ENCODE measurements at places on chromosomes 5 and 9. TPM values are rescaled to one million over a fixed set of nuclear protein-coding genes. Genes with fewer than 3 reads are reported as not detected.
A peak's percentile ranks its signal among the peaks of the same experiment; 100 is the strongest.

GRCh38 chr5:1108865-1109174, 3.0 kb downstream of the SLC12A7 start:
- H3K27ac ChIP-seq: no peak overlapping the region
- DNase-seq: no peak
- no peak overlapping the region for H3K4me3 ChIP-seq
- H3K27me3 ChIP-seq: no peaks in the 10 kb centered on the region
- H3K4me1 ChIP-seq: peaks cover 10% of the 10 kb centered on the region
- no peaks in the 10 kb centered on the region for H3K36me3 ChIP-seq

- DNase-seq: no peak
- H3K36me3 ChIP-seq: no peaks in the 10 kb centered on the region
- no peak overlapping the region for H3K4me3 ChIP-seq
- no peaks in the 10 kb centered on the region for H3K4me1 ChIP-seq
- H3K27ac ChIP-seq: no peak overlapping the region
- no peaks in the 10 kb centered on the region for H3K27me3 ChIP-seq
These were observed 147.6 kb downstream of the COL23A1 start for GRCh38 chr5:178442405-178443257.

DNA sequence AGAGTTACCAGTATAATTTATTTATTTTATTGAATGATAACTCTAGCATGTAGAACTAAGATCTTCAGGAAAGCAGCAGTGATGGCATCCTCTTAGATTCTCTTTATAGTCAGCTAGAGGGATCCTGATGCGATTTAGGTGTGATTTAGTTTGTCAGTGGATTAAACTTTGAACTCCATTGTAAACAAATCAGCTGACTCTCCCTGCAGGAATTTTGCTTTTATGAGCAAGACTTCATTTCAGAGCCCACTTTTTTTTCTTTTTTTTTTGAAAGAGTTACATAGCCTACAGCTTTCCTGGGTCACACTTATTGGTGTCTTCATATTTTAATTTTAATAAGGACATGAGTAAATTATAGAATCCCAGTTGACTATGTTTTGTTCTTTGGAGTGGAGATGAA, 93.8 kb upstream of the SEMA6A start:
- H3K36me3 ChIP-seq: no peaks in the 10 kb centered on the region
- H3K4me3 ChIP-seq: no peak overlapping the region
- H3K27ac ChIP-seq: no peak overlapping the region
- no peak for DNase-seq

DNA sequence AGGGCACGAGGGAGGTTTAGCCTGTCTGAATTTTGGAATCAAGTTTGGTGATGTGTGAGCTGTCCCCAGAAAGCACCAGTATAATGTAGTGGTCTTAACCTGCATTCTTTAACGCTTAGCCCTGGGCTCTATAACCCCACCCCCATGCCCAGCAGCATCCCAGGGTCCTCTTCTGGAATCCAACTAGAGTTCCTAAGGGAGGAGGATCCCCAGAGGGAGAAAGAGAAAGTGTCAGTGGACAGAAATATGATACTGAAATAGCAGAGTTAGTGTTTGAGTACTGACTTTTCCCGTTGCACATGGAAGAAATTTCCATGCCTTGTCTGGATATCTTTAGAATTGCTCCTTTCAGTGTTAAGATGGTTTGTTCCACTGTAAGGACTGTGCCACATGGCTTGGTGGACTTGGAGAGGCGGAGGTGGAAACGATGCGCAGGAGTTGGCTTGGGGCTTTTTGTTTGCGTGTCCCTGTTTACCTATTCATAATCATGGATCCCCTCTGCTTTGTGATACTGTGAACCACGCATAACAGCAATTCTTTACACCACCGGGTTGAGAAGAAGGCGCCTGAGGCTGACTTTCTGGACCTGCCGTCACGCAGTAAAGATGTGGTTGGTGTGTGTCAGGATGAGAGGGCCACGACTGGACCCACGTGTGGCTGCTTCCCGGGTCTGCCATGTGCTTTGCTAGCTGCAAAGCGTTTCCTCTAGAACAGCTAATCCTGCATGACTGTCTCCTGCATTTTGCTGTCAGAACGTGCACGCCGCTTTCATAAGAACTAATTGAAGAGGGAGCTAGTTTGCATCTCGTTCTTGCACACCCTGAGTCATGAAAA, 142.3 kb downstream of the SMARCA2 start:
- H3K27me3 ChIP-seq: no peaks in the 10 kb centered on the region
- H3K4me1 ChIP-seq: peaks cover 2% of the 10 kb centered on the region
- peak overlapping the region; percentile 32 for H3K27ac ChIP-seq
- DNase-seq: peak; percentile 43
- peak overlapping the region; percentile 36 for H3K4me3 ChIP-seq

GRCh38 chr9:106916466-106917235, 53.7 kb downstream of the ZNF462 start:
- no peak overlapping the region for H3K27ac ChIP-seq
- peaks cover 17% of the 10 kb centered on the region for H3K4me1 ChIP-seq
- no peak overlapping the region for H3K4me3 ChIP-seq
- no peak for DNase-seq
- H3K27me3 ChIP-seq: no peaks in the 10 kb centered on the region
- H3K36me3 ChIP-seq: no peaks in the 10 kb centered on the region

GRCh38 chr5:109451146-109451545, 41.4 kb upstream of the PJA2 start:
- no peaks in the 10 kb centered on the region for H3K4me1 ChIP-seq
- no peak overlapping the region for H3K27ac ChIP-seq
- H3K36me3 ChIP-seq: no peaks in the 10 kb centered on the region
- DNase-seq: no peak
- H3K4me3 ChIP-seq: no peak overlapping the region
- no peaks in the 10 kb centered on the region for H3K27me3 ChIP-seq

- H3K36me3 ChIP-seq: no peaks in the 10 kb centered on the region
- no peak overlapping the region for H3K27ac ChIP-seq
- no peaks in the 10 kb centered on the region for H3K4me1 ChIP-seq
- no peaks in the 10 kb centered on the region for H3K27me3 ChIP-seq
These were observed 51.8 kb upstream of the FOXE1 start for GRCh38 chr9:97801180-97801579.

GRCh38 chr5:111602817-111603445, 90.6 kb upstream of the STARD4 start:
- H3K4me1 ChIP-seq: no peaks in the 10 kb centered on the region
- no peak overlapping the region for H3K4me3 ChIP-seq
- DNase-seq: no peak
- H3K36me3 ChIP-seq: no peaks in the 10 kb centered on the region

GRCh38 chr9:94993160-94993820, 266.8 kb downstream of the AOPEP start:
- peaks cover 19% of the 10 kb centered on the region for H3K4me1 ChIP-seq
- H3K36me3 ChIP-seq: no peaks in the 10 kb centered on the region
- no peaks in the 10 kb centered on the region for H3K27me3 ChIP-seq
- peak overlapping the region; percentile 77 for H3K27ac ChIP-seq
- H3K4me3 ChIP-seq: peak overlapping the region; percentile 0

DNA sequence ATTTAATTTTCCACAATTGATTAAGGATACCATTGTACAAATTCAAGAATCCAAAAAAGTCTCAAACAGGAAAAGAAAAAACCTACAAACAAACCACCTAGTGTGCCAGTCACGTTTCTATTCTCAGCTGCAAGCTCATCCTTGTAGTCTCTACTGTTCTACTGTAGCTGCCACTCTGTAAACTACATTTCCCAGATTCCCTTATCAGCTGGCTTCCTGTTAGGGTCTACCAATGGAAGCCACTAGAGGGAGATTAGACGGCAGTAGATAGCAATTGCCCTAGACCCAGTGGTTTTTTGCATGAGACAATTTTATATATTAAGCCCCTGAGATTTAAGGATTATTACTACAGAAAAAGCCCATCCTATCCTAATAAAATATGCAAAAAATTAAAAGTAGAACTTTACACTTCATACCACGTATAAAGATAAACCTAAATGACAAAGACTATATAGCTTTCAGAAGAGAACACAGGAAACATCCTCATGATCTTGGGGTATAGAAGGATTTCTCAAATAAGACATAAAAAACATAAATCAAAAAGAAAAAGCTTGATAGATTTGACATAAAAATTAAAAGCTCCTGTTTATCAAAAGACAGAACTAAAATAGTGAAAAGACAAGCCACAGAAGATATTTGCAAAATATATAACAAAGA, 37.4 kb downstream of the P4HA2 start:
- no peak overlapping the region for H3K4me3 ChIP-seq
- H3K27me3 ChIP-seq: no peaks in the 10 kb centered on the region
- H3K4me1 ChIP-seq: no peaks in the 10 kb centered on the region
- no peak overlapping the region for H3K27ac ChIP-seq
- no peaks in the 10 kb centered on the region for H3K36me3 ChIP-seq

- no peak for DNase-seq
- H3K4me3 ChIP-seq: no peak overlapping the region
- H3K36me3 ChIP-seq: no peaks in the 10 kb centered on the region
- H3K27me3 ChIP-seq: no peaks in the 10 kb centered on the region
- no peaks in the 10 kb centered on the region for H3K4me1 ChIP-seq
These were observed 65.4 kb upstream of the IRX1 start for GRCh38 chr5:3530251-3530650.

GRCh38 chr9:5549658-5550650, 39.6 kb downstream of the PDCD1LG2 start:
- DNase-seq: no peak
- no peak overlapping the region for H3K4me3 ChIP-seq
- no peaks in the 10 kb centered on the region for H3K36me3 ChIP-seq
- H3K27ac ChIP-seq: no peak overlapping the region

DNA sequence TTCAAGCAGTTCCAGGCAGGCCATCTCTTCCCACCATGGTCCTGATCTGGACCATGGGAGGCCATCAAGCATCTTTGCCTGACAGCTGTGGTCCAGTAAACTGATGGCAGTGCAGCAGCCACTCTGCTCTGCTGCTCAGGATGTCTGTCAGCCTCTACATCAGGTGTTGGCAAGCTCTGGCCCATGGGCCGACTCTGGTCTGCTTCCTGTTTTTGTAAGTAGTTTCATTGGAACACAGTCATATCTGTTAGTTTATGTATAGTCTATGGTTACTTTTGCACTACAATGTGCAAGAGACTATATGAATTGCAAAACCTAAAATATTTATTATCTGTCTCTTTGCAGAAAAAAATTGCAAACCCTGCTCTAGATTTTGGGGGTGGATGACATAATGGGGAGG, 225.0 kb downstream of the KCTD16 start:
- no peak overlapping the region for H3K4me3 ChIP-seq
- H3K27ac ChIP-seq: no peak overlapping the region
- DNase-seq: no peak
- no peaks in the 10 kb centered on the region for H3K27me3 ChIP-seq

GRCh38 chr5:134451225-134451935, 39.7 kb upstream of the CDKN2AIPNL start:
- H3K4me1 ChIP-seq: peaks cover 3% of the 10 kb centered on the region
- no peaks in the 10 kb centered on the region for H3K36me3 ChIP-seq
- no peaks in the 10 kb centered on the region for H3K27me3 ChIP-seq
- H3K27ac ChIP-seq: no peak overlapping the region
- no peak for DNase-seq
- H3K4me3 ChIP-seq: no peak overlapping the region

- H3K4me3 ChIP-seq: no peak overlapping the region
- H3K36me3 ChIP-seq: no peaks in the 10 kb centered on the region
- peaks cover 5% of the 10 kb centered on the region for H3K4me1 ChIP-seq
- no peak overlapping the region for H3K27ac ChIP-seq
These were observed 56.1 kb downstream of the SAXO1 start for GRCh38 chr9:18976709-18977531.

GRCh38 chr5:138900281-138900965, 25.3 kb upstream of the LRRTM2 start:
- H3K4me3 ChIP-seq: no peak overlapping the region
- H3K36me3 ChIP-seq: no peaks in the 10 kb centered on the region
- H3K27ac ChIP-seq: no peak overlapping the region
- H3K27me3 ChIP-seq: no peaks in the 10 kb centered on the region

GRCh38 chr9:1916095-1916494, 99.1 kb upstream of the SMARCA2 start:
- H3K27me3 ChIP-seq: no peaks in the 10 kb centered on the region
- H3K27ac ChIP-seq: no peak overlapping the region
- H3K36me3 ChIP-seq: no peaks in the 10 kb centered on the region
- no peak for DNase-seq
- no peaks in the 10 kb centered on the region for H3K4me1 ChIP-seq
- H3K4me3 ChIP-seq: no peak overlapping the region

GRCh38 chr5:76787237-76787636, 31.6 kb upstream of the F2RL1 start:
- no peak overlapping the region for H3K4me3 ChIP-seq
- no peaks in the 10 kb centered on the region for H3K36me3 ChIP-seq
- no peak overlapping the region for H3K27ac ChIP-seq
- no peak for DNase-seq
- H3K4me1 ChIP-seq: peaks cover 5% of the 10 kb centered on the region
- no peaks in the 10 kb centered on the region for H3K27me3 ChIP-seq

GRCh38 chr5:150342583-150342982, 14.9 kb upstream of the TCOF1 start:
- DNase-seq: no peak
- no peaks in the 10 kb centered on the region for H3K4me1 ChIP-seq
- H3K36me3 ChIP-seq: no peaks in the 10 kb centered on the region
- H3K27ac ChIP-seq: no peak overlapping the region
- H3K4me3 ChIP-seq: no peak overlapping the region
- H3K27me3 ChIP-seq: no peaks in the 10 kb centered on the region

DNA sequence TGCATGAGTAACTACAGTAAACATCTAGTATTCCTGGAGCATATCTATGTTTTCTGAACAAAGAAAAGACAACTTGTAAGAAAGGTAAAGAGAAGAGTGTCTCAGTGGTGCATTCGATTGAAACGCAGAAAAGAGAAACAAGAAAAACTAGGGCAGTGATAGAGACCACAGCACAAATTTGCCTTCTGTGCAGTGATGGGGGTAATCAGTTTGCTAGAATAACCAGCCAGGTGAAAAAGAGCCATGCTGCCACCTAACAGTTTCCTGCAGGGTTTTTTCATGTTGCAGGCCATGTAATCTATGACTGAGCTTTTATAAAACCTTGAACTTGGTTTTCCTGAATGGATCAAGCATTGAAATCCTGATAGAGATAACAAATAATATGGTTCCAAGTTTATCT, 198.4 kb upstream of the MEF2C start:
- H3K4me3 ChIP-seq: no peak overlapping the region
- no peak for DNase-seq
- no peaks in the 10 kb centered on the region for H3K27me3 ChIP-seq
- no peaks in the 10 kb centered on the region for H3K36me3 ChIP-seq
- H3K27ac ChIP-seq: no peak overlapping the region

GRCh38 chr5:67425514-67425913, 228.9 kb upstream of the CD180 start:
- H3K27me3 ChIP-seq: no peaks in the 10 kb centered on the region
- H3K4me1 ChIP-seq: no peaks in the 10 kb centered on the region
- H3K36me3 ChIP-seq: no peaks in the 10 kb centered on the region
- DNase-seq: no peak

- H3K27ac ChIP-seq: no peak overlapping the region
- no peak overlapping the region for H3K4me3 ChIP-seq
- H3K4me1 ChIP-seq: no peaks in the 10 kb centered on the region
- H3K36me3 ChIP-seq: no peaks in the 10 kb centered on the region
- H3K27me3 ChIP-seq: no peaks in the 10 kb centered on the region
- DNase-seq: no peak
These were observed 4.1 kb upstream of the SCAI start for GRCh38 chr9:125147401-125147951.

The RASGRF2 gene
- 12.4 TPM for total RNA-seq

The LPAR1 gene
- total RNA-seq: 14.7 TPM

The SHOC1 gene
- total RNA-seq: not detected

The CDC42SE2 gene
- total RNA-seq: 22.7 TPM

The PCA3 gene
- total RNA-seq: not detected

The HTR1A gene
- 1.7 TPM for total RNA-seq

The REEP2 gene
- total RNA-seq: 6.1 TPM

The SH3RF2 gene
- total RNA-seq: 2.2 TPM

The MATR3 gene
- 227 TPM for total RNA-seq

The TMEM215 gene
- 0.26 TPM for total RNA-seq

The RASEF gene
- 0.20 TPM for total RNA-seq

The SNCAIP gene
- total RNA-seq: 51.6 TPM
